Kidney tubule cell (primary cell): ENCODE measurements at places on chromosomes 1 and 21.

DNA sequence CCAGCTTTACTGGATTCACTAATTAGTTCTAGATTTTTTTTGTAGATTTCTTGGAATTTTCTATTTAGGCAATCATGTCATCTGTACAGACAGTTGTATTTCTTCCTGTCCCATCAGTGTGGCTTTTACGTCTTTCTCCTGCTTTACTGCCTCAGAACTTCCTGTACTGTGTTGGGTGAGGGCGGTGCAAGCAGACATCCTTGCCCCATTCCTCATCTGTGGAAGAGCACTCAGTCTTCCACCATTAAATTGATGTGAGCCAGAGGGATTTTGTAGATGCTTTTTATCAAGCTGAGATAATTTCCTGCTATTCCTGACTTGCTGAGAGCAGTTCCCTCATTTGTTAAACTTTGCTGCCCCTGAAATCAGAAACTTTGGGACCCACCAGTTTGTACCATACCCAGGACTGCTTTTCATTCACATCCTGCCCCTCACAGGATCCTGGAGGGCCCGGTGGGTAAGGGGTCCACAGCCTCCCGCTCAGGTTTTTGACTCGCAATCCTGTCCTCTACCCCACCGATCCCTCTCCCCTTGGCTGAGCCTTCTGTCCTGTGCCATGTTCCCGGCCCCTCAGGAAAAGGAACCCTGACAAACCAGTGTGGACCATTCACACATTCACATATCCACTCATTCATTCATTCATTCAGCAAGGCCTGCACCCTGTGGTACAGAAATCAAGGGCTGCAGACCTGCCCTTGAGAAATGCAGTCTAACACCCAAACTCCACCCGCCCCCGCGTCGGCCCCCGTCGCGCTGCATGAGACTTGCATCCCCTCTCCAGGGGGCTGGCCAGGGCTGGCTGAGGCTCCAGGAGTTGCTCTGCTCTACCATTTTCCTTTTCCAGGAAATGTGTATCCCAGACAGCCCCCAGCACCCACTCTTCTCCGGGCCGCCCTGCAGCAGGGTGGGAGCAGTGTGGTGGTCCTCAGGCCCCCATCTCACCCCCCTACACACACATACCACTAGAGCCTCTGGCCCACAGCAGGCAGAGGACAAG is 246.5 kb upstream of the VAMP3 start:
- no peak for DNase-seq

- DNase-seq = no peak
These were observed 3.5 kb downstream of the ABCB10 start for GRCh38 chr1:229554886-229555621.

DNA sequence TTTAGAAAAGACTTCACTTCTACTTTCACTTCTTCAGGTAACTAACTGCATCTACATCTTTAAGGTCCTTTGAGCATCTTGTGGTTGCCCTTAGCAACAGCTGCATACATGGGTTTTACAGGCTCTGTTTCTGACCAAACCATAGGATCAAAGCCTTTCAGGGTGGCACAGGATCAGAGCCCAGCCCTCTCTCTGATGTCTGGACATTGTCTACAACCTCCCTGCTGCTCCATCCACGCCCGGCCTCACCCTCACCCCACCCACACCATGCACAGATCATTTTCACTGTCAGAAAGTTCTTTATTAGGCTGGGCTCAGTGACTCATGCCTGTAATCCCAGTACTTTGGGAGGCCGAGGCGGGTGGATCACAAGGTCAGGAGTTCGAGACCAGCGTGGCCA is 5.2 kb downstream of the NCF2 start:
- DNase-seq = no peak

- peak; percentile 39 for DNase-seq
These were observed 648 bp upstream of the ADAR start for GRCh38 chr1:154608397-154609270.

DNA sequence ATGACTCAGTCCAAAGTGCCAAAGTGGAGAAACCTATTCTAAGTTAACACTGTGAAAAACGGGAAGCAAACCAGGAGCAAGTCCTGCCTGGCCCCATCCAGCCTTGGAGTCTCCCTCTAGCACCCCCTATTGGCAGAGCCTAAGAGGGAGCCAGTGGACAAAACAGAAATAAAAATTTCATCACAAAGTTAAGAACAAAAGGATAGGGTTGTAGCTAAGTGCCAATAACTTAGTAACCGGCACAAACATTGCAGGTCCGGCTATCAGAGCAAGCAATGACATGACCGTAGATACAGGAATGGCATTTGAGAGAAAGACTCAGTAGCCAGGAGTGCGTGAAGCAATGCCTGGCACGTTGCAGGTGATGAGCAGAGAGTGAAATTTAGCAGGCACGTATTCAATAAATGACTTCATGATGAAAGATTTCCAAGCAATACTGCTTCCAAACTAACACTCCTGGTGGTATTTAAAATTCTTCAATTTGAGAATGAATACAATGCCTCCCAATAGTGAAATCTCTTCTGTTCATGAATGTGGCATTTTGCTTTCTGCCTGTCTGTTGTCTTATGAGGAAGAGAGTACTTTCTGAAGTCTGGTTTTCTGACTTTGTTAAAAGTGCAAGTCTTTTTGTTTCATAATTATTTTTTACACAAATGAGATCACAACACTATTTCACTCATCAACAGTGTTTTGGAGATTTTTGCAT is 391.0 kb downstream of the OMA1 start:
- peak; percentile 20 for DNase-seq

GRCh38 chr1:214363386-214363785 is 82.4 kb downstream of the SMYD2 start:
- DNase-seq = no peak

DNA sequence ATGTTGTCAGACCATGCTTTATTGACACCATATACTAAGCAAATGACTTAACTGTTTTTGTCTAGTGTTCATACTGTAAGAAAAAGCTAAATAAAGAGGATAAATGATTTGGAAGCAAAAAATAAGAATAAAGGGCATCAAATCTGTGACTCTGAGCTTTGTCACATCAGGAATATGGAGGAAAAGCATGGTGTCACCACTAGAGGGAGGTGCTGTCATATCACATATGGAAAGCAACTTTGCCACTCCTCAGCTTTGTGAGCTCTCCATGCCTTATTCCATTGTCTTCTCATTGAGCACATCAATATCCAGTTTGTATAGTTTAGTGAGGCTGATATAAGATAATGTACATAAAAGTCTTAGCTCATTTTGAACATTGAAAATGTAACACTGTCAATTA is 20.8 kb upstream of the GBP1 start:
- no peak for DNase-seq

DNA sequence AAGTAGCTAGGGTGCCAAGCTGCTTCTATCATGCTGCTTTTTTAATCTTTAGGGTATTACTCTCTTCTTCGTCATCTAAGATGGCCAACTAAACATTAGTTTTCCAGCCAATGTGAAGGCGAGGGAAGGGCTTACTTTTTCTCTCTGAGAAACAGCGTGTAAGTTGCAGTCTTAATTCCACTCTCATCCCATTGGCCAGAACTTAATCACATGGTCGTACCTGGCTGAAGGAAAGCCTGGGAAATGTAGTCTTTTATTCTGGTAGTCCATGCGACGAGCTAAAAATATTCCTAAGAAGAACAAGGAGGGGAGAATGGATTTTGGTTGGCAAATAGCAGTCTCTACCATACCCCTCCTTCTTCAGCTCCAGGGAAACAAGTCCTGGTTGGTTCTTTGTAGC is 21.5 kb downstream of the DNAJC6 start:
- no peak for DNase-seq

DNA sequence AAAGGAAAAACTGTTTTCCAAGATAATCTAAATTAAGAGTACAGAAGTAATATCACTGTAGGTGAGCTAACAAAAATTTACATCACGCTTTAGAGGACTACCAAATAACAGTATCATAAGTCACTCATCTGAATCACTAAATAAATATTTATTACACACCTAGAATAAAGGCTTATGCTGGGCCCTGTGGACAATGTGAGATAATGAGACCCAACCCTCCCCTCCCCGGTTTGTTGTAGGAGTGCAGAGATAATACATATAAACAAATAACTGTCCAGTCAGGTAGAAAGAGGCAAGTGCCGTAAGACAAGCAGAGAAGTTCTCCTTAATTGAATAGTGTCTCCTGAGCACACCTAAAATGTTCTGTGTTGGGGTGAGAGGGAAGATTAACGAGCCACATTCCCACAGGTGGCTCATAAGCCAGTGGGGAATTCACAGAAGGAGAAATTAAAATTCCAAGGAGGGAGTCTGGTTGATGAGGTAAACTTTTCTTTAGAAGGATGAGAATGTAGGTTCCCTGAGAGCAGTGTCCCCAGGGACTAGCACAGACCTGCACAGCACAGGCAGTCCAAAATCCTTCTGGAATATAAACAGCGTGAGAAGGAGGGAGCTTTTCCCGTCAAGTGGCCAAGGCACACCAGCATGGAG is 241.4 kb downstream of the NFIA start:
- DNase-seq = no peak
